ENCODE measurements at places on chromosomes 7 and 10.

DNA sequence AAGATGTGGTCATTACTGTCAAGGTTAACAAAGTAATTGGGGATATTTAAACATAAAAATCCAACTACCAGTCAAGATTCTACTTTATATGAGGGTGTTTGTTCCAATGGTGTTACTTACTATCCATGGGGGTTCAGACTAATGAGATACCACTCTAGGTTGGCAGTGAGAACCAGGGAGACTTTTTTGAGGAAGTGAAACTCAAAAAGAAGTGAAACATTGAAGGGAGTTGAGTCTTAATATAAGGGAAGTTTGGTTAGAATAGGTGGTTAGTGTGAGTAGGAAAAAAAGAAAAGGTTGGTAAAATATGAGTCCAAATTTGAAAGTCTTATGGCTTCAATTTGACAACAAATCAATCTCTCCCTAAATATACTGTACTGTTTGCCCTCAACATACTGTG lies 123.6 kb upstream of the ANK3 start:
- DNase-seq, result no peak

DNA sequence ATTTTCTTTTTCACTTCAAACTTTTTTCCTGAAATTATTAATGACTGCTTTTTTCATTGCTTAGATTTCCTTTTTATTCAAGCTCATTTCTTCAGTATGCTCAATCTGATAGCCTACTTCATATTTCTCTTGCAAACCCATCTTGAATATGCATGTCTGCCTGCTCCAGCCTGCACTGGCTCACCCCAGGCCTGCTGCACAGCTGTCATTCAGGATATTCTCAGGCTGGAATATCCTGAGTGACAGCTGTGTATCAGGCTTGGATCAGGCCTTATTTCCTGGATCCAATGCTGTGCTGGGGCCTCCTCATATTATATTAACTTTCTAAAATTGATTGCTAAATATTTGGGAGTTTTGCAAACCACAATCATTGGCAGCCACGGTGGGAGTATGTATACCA lies 120.2 kb upstream of the TNS3 start:
- DNase-seq, result no peak

- no peak for DNase-seq
Measured at GRCh38 chr7:25732766-25733217, 419.2 kb upstream of the NFE2L3 start.

DNA sequence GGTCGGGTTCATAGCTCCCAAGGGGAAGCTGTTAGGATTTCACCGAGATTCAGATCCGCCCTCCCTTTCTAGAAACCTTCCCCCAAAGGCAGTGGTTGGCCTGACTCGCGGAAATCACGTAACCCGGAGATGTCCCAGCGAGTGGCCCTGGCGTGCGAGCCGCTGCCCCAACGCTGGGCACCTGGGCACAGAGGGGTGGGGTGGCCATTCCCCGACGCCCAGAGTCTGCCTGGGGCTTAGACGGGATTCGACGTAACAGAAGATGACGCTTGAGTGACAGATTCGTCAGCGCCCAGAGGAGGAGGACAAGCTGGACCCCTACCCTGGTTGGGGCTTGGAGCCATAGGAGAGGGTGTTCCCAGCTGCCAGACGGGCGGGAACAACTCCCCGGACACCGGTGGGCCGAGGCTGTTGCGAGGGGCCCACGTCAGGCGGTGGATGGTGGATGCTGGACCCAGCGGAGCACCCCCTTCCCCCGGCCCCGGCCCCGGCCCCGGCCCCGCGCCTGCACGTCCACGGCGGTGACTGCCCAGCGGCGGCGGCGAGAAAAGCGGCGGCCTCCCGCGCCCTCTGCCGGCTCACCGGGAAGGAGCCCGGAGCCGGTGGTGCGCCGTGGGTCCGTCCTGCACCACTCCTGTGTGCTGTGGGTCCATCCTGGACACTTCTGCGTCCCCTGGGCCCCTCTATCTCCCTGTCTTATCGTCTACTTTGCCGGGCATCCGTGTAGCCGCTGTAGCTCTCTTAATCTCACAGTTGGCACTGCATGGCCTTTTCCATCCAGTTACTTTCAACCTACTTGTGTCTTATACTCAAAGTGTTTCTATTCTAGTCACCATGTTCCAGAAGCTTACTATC lies 35.4 kb upstream of the KNDC1 start:
- DNase-seq, result peak; percentile 7

GRCh38 chr7:102045681-102046372 lies 228.4 kb downstream of the CUX1 start:
- DNase-seq, result no peak

DNA sequence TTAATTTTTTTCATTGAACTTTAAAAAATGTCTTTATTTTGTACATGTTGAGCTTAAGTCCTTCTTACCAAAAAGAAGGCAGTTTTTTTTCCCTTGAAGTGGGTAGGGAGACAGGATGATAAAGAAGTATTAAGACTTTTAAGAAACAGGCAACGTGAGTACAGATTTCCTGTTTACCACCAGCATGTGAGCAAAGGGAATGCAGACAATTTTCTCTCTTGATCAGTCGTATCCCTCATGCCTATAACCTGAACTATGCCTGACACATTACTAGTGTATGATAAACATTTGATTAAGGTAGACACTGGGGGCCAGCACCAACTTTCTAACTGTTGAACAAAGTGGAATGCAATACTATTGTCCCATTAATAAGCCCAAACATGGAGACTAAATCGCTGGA lies 8.8 kb upstream of the OR2A2 start:
- DNase-seq, result no peak

DNA sequence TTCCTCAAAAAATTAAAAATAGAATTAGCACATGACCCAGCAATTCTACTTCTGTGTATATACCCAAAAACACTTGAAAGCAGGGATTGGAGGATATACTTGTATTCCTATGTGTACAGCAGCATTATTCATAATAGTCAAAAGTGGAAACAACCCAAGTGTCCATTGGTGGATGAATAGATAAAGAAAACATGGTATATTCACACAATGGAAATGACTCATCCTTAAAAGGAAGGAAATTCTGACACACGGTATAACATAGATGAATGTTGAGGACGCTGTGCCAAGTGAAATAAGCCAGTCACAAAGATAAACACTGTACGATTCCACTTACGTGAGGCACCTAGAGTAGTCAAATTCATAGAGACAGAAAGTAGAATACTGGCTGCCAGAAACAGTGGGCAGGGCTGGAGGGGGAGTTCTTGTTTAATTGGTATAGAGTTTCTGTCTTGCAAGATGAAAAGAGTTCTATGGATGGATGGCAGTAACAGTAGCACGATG lies 26.6 kb upstream of the KAT6B start:
- DNase-seq, result no peak

GRCh38 chr7:116101704-116102103 lies 71.1 kb upstream of the TFEC start:
- DNase-seq, result no peak

DNA sequence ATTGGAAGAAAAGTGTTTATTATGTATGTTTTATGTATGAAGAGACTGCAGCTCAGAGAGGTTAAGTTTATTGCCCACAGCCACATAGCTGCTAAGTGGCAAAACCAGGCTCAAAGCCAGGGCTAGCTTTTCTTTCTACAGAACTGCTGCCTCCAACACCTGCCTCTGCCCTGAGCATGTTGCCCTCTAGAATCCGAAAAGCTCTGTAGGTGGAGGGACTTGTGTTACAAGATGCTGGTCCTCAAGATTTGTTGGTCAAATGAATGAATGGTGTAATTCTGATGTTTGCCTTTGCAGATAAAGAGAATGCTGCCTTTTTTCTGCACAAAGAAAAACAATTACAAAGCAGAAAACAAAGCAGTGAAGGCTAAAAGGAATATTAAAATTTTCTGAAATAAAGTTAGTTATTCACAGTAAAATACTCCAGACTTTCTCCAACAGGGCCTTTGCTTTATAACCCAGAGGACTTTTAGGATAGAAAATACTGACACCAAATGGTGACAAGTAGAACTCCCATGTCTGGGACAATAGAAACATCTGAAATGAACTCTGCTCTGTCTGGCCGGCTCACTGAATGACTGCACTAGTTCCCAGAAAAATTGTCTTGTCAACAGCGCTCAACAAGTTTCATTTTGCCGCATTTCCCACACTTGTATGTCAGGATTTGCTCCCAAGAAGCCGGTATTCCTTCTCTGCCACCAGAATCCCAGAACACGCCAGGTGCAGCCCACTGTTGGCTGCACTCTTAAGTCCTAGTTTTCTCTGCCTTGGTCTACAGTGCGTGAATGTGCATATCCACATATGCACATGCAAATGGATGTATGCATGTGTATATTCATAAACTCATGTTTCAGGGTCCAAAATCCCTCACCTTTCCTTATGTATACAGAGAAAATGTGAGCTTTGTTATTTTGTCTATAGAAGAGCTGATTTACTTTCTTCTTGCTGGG lies 11.0 kb upstream of the DNTT start:
- DNase-seq, result no peak

GRCh38 chr7:84684836-84685480 lies 490.4 kb upstream of the SEMA3A start:
- DNase-seq, result no peak

- DNase-seq, result no peak
Measured at GRCh38 chr7:22238354-22239311, 118.3 kb downstream of the RAPGEF5 start.

GRCh38 chr7:142002179-142002578 lies 6.5 kb downstream of the MGAM start:
- DNase-seq, result no peak

DNA sequence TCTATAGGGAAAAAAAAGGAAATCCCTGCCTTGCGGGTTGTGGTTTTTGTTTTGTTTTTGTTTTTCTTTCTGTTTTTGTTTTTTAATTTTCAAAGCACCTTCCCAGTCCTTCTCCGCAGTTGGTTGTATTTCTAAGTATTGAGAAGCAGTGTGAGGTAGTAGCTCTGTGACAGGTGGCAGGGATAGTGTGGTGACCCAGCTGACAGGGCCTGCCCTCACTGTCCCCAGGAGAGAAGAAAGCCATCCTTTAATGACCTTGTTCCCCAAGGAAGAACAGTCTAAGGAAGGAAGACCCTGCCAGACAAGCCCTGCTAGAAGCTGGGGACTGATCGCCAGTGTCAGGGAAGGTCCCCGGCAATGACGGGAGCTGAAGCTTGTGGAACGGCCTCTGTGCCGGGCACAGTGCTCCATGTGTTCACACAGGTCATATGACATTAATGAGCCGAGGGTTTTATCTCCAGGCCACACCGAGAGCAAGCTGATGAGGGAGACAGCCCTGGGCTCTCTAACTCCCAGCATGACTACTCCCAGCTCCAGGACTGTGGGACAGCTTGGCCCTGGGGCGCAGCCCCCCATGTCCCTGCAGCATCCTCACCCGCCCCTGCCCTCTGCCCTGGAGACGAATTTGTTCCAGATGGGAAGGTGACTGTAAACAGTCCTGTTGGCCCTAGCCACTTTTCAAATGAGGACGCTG lies 69.0 kb upstream of the LRRC18 start:
- DNase-seq, result no peak

DNA sequence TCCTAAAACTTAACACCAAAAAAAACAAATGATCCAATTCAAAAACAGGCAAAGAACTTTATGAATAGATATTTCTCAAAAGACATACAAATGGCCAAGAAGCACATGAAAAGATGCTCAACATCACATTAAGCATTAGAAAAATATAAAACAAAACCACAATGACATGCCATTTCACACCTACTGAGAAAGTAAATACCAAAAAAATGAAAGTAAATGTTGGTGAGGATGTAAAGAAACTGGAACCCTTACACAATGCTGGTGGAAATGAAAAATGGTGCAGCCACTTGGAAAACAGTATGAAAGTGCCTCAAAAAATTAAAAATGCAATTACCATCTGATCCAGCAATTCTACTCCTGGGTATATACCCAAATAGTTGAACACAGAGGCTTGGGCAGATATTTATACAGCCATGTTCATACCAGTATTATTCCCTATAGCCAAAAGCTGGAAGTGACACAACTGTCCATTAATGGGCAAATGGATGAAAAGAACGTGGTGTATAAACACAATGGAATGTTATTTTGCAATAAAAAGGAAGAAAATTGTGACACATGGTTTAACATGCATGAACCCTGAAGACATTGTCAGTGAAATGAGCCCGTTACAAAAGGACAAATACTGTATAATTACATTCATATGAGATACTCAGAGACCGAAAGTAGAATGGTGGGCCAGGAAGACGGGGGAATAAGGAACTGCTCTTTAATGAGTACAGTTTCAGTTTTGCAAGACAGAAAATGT lies 89.0 kb downstream of the JMJD1C start:
- DNase-seq, result no peak

DNA sequence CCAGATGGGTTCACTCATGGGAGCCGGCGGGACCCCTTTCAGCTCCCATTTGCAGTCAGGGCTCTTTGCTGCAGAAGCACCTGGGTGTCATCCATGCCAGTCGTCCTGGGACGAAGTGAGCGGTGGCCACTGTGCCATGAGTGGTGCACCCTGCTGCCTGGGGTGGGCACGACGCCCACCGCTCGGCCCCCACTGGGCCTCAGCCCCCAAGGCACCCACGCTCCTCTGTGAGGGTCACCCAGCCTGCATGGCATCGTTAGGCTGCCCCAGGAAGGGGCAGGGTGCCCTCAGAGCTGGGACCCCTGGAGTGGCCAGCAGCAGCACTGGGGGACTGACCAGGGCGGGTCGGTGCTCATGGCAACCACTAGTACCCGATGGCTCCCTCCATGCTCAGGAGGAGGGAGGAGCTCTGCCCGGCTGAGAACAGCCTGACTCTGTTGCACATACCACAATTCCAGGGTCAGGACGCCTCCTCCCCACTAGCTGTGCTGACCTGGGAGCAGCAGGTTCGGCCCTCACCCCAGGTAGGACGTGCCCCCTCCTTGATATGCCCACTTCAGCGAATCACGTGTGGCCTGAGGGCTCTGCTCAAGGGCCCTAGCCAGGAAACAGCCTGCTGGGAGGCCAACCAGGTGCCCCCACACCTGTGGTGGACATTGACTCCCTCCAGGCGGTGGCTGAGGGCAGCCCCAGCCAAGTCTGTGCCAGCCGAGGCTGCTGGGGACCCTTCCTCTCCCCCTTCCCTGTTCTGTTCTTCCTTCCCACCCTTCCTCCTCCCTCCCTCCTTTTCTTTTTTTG lies 28.5 kb upstream of the CFAP46 start:
- no peak for DNase-seq

GRCh38 chr10:110007161-110007700 lies 553 bp upstream of the ADD3 start:
- no peak for DNase-seq

- DNase-seq, result no peak
Measured at GRCh38 chr10:49578392-49578791, 31.7 kb upstream of the SLC18A3 start.

DNA sequence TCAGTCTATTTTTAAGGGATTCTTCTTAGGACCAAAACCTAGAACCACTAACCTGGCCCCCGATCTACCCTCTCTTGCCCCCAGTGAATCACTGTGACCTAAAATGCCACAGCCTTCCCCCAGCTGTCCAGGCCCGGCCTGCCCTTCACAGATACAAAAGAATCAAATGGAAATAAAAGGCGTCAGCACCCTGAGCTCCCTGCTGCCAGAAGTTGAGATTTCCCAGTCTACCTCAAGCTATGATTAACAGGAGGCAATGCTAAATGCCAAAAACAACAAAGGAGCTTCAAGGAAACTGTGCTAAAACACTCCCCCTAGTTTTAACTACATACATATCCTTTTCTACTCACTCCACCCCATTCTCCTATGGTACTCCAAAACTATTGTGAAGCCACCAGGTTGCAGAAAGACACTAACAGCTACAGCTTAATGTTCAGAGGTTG lies 67.8 kb downstream of the GSAP start:
- no peak for DNase-seq
